ENCODE measurements at places on chromosomes 1 and 21.

DNA sequence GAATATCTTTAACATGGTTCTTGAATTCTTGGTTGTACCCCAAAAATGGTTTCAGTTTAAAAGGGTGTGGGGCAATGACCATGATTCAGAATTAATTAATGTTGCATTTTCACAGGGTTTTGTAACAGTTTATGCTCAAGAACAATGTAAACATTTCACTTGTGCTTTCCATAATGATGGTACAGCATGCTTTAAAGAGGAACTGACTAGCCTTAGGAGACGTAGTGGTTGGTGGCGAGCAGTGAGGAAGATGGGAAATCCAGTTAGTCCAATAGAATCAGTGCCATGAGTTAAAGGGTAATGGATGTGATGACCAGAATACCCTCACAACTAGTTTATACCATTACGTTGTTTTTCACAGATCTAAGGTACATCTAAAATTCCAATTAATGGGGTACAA is 138.0 kb downstream of the HS2ST1 start:
- DNase-seq: no peak

GRCh38 chr1:8908388-8909151 is 30.1 kb upstream of the ENO1 start:
- DNase-seq: no peak

DNA sequence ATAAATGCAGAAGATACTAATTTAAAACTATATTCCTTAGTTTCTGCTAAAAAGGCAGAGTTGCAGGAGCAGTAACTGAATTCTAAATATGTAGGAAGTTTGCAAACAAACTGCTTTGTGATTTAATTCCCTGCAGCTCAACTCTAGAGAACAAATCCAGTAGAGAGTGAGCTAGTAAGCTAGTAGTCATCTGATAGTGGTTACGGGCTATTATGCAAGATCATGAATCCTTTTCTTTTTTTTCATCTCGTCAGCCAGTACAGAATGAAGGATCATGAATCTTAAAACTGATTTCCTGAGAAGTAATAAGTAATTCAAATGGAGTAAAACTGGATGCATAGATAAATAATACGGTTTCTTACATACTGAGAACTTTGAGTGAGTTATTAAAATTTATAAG is 3.3 kb downstream of the DPH5 start:
- DNase-seq: no peak

DNA sequence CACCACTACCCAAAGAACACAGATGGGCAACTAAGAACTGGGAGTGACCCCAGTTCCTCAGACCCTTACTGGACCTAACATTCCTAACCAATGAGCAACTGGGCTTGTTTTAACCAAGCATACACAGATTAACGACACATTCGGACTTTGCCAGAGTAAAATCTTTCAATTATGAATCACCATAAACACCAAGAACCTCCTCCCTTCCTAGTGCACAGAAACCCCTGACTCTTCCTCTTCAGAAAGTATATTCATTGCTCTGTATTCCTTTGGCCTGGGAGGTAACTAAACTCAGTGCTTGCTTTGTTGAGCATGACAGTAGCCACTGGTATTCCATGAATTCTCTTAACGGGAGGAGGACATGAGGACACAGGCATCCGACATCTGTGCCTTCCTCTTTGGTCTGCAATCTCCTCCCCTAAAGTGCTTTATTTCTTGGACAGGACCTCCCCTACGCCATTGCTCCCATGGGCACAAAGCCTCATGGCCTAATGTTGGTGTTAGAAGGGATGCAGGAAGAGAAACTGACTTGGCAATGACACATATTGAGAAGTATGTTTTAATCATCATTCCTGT is 42.7 kb downstream of the SEC16B start:
- DNase-seq: no peak

- DNase-seq: peak; percentile 92
Observed at GRCh38 chr21:34526618-34527290, 14.7 kb upstream of the KCNE1 start.

- no peak for DNase-seq
Observed at GRCh38 chr1:70008660-70009059, 196.7 kb downstream of the LRRC40 start.

GRCh38 chr1:111275780-111276433 is 14.7 kb upstream of the CHIA start:
- no peak for DNase-seq

- no peak for DNase-seq
Observed at GRCh38 chr1:41475346-41475745, 9.1 kb downstream of the EDN2 start.

- DNase-seq: no peak
Observed at GRCh38 chr1:100075773-100076172, 57.0 kb downstream of the SASS6 start.

DNA sequence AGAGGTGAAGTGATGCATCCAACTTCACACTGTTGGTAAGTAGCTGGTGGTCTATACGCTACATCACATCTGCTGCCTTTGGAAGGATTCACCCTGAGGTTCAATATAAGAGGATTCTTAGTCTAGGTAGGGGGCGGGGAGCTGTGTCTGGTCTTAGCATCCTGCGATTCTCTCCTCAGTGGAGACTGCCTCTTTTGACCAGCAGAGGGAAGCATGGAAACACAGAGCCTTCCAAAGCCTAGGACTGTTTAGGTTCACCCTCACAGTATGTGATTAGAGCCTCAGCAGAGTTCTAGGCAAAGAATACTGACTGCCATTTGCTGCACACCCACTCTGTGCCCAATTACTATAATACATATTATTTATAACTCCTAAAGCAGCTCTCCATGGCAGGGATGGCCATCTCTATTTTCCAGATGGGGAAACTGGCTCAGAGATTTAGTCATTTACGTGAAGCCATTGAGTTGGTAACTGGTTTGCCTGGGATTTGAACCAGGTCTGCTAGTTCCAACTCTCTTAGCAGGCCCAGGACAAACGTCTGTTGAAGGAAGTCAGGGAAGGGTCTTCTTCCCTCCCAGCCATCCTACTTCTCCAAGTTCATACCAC is 28.9 kb upstream of the EFCAB14 start:
- no peak for DNase-seq

DNA sequence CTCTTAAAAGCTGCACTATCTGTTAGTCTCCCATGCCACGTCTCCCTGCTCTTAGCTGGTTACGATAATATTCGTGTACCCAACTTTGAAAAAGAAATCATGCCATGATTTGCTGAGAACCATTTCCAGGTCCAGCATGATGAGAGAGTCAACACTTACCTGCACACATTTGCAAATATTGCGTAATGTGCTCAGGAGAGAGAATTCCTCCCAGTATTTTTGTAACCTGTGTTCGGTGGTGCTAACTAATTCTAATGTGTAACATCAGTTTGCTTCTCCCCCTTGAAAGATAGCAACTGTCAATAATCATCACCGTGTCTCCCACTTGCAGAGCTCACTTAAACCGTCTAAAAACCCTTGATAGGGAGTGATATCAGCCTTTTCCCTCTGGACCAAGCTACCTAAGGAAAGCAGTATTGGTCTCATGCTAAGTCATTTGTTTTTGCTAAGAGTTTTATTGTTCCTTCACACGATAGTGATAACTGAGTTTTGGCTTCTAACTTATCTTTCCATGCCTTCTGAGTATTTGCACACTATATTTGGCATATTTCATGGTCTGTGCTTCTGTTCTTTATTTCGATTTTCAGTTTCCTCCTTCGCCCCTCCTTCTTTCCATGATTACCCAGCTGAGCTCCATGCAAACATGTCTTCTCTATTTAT is 61.1 kb upstream of the IRF2BP2 start:
- DNase-seq: no peak

GRCh38 chr1:157085421-157085820 is 14.2 kb downstream of the ETV3L start:
- no peak for DNase-seq

DNA sequence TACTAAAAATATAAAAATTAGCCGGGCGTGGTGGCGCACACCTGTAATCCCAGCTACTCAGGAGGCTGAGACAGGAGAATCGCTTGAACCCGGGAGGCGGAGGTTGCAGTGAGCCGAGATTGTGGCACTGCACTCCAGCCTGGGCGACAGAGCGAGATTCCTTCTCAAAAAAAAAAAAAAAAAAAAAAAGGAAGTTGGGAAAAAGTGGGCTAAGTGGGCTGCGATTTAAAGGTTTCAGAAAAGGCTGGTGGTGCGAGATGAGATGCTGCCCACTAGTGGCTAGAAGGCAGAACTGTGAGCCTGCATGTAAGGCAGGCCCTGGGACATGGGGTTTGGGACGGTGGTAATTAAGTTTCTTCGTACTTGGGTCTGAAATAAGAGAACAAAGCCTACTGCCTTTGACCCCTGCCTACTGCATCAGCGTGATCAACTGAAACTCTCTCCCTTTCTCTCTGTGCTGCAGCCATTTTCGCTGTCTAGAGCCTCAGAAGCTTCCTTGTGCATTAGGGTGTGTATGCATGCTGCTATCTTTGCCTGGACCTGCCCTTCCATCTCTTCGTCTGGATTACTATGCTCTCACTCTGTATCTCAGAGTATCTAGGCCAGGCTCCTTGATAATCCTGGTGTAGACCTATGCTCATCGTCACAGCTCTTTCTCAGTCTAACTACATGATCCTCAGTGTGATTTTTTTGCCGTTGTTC is 12.4 kb downstream of the FMOD start:
- peak; percentile 81 for DNase-seq

DNA sequence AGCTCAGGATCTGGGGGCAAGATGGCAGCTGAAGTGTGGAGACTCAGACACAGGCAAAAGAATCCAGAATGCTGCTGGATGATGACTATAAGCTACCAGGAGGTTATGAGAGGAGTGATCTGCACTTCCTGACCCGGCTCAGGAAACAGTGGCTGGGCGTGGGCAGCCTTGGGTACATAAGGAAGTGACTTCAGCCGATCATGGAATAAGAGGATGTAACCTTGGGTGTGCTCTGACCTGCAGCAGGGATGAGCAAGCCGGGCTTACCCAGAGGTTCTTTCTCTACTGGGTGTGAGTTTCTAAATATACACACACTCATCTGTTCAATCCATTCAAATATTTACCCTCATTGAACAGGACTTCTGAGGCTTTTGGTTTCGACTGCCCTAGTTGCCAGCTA is 62.7 kb downstream of the CD34 start:
- DNase-seq: peak; percentile 83

Measured in sigmoid colon (tissue), 7 donors.